ENCODE measurements at places on chromosomes 6 and 20.

DNA sequence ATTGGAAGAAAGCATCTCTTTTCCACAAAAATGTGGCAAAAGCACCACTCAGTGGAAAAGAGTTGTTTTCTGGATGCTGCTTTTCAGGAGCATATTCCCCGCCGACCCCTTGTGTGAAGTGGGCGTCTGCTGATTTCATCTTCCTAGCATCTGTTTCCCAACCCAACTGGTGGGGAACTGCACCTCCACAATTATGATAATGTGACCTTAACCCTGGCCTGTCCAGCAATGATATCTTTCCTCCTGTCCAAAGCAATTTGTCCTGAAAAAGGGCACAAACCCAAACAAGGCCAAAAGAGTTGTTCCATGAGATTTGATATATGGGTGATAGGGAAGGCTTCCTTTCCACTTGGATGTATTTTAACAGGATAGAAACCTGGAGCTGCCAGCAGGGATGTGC, 7.3 kb upstream of the SMIM8 start:
- no peak for DNase-seq

DNA sequence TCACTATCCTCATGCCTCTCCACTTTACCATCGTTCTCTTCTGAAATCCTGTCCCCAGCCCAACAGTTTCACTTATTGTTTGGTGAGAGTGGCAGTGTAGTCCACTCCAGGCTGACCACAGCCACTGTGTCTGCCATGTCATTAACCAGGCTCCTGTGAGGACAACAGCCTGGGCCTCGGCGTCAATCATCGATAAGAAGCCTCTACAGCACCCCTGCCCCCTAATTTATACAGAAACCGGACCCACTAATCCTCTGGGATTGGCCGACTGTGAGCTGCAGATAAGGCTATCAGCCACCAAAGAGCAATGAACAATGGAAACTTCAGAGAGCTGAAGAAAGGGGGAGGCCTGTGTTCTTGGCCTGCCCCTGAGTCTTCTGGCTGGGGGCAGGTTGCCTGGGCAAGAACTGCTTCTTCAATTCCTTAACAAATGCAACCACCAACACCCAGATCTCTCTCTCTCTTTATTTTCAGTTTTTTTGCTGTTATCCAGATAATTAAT, 3.4 kb downstream of the EGFL8 start:
- no peak for DNase-seq

DNA sequence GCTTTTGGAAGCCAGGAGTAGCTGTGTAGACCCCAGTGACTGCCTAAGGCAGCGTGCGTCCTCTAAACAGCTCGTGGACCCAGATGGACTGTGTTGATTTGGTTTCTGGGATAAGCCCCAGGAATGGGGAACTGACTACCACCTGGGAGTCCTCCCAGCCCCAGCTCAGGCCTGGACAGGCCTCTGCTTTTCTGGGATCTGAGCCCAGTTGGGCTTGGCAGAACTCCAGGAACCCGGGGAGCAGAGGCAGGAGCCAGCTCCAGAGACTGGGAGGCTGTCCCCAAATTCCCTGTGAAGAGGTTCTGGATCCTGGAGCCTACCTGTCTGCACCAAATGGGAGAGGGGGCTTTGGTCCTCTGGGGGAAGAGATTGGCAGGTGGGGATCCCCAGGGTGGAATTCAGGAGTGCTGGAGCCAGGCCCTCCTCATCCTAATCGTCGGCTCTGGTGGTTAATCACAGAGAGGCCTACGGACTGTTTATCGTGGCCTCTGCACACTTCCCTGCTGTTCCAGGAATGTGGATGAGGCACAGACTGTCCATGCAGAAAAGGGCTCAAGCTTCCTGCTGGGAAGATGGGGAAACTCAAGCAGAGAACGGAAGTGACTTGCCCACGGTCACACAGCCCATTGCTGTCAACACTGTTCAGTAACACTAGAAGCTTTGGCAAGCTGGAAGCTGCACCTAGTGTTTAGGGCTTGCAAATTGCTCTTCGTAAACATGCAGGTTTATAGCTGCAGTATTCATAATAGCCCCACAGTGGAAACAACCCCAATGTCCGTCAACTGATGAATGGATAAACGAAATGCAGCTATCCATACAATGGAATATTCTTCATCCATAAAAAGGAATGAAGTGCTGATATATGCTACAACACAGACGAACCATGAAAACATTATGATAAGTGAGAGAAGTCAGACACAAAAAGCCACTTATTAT, 100.6 kb downstream of the KCNB1 start:
- DNase-seq, result peak; percentile 9

- no peak for DNase-seq
Measured at GRCh38 chr20:62580052-62580451, 62.3 kb upstream of the SLCO4A1 start.

- peak; percentile 13 for DNase-seq
Measured at GRCh38 chr6:39961178-39961577, 26.9 kb upstream of the MOCS1 start.

DNA sequence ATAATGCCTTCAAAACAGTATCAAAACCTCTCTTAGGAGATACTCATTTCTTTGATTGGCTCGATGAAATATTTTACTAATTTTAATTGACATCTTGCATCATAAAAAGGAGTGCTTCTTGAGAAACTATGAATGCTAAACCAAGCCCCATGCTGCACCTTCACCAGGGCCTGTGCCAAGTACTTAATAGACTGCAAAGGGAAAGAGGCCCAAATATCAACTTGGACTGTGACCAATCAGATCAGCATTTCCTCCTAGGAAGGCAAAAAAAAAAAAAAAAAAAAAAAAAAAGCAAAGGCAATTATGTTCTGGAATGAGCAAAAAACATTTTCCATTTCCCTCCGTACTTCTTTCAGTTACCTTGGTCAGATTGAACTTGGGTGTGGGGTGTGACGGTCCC, 253.0 kb upstream of the SOX4 start:
- no peak for DNase-seq

DNA sequence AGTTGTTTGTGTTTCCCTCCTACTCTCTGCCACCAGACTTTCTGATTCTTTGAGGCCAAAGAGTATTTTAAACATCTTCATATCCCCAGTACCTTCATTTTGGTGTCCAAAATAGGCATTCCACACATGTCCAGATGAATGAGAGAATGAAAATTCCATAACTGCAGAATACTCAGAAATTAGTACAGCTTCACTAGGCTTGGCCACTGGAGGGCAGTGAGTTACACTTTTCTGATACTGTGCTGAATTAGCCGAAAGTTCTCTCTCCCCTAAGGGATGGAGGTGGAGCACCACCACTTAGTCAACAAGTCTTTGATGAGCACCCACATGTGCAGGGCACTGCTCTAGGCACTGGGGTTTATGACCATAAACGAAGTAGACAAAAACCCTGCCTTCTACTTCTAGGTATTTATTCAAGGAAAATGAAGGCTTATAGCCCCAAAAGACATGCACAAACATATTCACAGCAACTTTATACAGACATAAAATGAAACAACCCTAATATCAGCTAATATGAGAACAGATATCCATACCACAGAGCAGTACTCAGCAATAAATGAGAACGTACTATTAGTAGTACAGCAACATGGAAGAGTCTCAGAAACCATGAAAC, 46.1 kb upstream of the TMEM217 start:
- no peak for DNase-seq

- DNase-seq, result no peak
Measured at GRCh38 chr6:42046464-42047212, 3.7 kb upstream of the TAF8 start.

DNA sequence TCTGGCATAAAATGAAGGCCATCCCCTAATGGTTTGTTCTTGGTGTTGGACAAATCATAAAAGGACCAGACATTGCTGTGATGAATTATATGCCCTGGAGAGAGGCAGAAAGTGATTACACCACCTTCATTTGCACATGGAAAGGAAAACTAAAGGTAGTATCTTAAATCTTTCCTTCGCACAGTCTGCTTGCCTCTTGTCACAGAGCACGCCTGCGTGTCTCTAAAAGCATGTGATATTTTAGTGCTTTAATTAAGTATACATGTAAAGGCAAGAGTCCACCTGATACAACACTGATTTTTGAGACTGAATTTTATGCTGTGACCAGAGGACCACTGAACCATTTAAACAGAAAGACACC, 28.8 kb upstream of the PLAGL1 start:
- DNase-seq, result no peak

DNA sequence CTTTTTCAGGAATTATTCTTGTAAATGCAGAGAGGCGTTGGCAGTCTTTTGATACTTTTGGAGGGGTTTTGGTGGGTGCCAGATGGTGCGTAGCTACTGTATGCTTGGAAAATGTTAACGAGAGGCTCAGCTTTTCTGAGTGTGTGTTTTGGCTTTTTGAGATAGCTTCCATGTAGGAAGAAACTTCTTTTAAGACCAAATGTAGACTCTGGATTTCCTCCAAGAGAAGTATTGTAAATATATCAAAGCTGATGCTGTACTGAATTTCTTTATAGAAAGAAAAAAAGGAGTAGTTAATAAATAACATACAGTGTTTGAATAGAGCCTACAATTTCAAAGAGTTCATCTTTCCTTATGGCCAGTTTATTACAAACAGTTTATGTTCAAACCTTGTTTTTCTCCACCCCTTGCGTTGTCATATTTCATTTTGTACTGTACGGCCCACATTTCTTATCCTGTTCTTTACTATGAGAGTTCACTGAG, 16.7 kb downstream of the TIAM2 start:
- peak; percentile 32 for DNase-seq

DNA sequence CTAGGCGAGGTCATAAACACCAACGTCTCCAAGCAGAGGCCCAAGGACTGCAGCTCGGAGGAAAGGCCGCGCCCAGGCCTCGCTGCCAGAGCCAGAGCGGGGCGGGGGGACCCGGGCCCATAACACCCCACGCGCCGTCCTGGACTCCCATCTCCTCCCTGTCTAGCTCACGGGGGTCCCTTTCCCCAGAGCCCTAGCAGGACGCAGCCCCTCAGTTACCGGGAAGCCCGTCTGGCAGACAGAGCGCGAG, 44.9 kb downstream of the MDFI start:
- no peak for DNase-seq

DNA sequence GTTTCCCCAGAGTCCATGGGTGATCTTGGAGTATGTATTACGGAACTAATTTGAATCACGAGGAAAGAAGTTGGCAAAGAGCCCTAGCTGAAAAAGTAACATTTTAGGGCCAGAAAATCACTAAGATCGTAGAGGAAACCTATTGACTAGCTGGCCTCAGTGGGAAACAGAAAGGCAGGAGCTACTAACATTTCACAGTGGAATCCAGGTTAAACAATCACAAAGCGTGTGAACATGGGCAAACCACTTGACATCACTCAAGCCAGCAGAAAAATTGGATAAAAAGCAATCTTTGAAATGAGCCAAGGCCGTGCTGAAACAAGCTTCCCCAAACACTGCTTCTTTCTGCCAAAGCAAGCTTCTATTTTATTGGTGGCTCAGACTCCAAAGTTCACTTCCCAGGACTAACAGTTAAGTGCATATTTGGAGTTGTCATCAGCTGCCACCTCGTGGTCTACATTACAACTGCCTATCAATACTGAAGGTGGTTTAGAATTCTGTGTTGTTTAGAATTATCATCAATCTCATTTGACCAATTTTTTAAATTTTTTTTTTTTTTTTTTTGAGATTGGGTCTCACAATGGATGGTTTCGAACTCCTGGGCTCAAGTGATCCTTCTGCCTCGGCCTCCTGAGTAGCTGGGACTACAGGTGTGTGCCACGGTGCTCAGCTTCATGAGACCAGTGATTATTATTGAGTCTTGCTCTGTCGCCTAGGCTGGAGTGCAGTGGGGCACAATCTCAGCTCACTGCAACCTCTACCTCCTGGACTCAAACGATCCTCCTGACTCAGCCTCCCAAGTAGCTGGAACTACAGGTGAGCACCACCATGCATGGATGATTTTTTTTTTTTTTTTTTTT, 10.6 kb downstream of the RPS10 start:
- DNase-seq, result no peak

GRCh38 chr6:30513451-30513850, 24.1 kb downstream of the HLA-E start:
- no peak for DNase-seq

- no peak for DNase-seq
Measured at GRCh38 chr6:148244217-148244935, 98.3 kb upstream of the SASH1 start.

DNA sequence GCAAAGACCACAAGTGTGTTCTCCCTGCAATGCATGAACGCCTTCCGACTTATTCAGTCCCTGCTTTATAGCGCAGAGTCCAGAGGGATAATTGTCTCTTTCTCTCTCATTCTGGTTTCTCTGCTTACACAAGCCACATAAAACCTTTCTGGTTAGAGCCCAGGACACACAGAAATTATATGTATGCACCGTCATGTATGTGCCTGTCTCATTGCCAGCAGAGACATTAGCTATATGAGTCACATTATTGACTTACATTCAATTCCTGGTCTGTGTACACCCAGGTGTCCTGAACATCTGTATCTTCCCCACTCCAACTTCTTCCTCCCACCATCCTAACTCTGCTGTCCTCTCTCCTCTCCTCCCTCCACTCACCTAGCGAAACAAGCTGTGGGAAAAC, 44.0 kb downstream of the LRFN2 start:
- DNase-seq, result no peak

DNA sequence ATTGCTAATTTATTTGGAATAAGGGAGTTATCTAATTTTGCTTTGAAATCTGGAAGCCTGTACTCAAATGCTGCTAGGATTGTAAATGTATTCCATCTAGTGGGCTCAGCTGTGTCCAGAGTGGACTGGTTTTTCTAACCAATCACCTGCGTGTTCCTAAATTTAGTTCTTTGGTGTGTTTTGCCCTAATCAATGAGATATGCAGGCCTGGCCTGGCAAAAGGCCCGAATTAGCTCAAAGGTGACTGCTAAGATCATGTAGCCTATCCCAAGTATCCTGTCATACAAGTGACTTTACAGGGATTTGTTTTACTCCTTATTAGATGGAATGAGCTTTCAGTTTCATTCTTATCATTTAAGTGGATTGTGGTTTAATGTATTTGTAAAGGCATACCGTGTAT, 51.3 kb upstream of the ARMC2 start:
- no peak for DNase-seq

- no peak for DNase-seq
Measured at GRCh38 chr20:62217913-62218773, 1.9 kb downstream of the HRH3 start.

- peak; percentile 42 for DNase-seq
Measured at GRCh38 chr6:82408952-82409431, 45.4 kb downstream of the TPBG start.

DNA sequence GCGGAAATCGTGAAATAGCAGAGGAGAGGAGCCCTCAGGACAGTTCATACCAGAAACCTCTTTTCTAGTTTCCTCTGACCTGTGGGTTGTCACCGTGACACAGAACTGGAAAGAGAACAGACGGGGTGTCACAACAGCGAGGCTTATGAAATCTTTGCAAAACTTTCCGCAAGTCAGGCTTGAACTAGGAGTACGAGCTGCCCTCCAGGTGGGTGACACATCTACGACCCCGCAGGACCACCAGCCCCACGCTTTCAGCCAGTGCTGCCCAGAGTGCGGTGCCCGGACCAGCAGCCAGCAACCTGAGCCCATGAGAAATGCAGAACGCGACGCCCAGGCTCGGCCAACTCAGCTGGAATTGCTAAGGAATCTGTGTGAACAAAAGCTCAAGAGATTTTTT, 30.8 kb downstream of the WRNIP1 start:
- no peak for DNase-seq

GRCh38 chr6:166194914-166195859, 27.5 kb upstream of the TBXT start:
- no peak for DNase-seq

All from fibroblast of skin of left quadriceps (primary cell).